Amniotic stem cell (primary cell): ENCODE measurements at places on chromosomes 5 and 9.

GRCh38 chr9:33932078-33932807 lies 115.3 kb downstream of the UBE2R2 start:
- no peak for DNase-seq

DNA sequence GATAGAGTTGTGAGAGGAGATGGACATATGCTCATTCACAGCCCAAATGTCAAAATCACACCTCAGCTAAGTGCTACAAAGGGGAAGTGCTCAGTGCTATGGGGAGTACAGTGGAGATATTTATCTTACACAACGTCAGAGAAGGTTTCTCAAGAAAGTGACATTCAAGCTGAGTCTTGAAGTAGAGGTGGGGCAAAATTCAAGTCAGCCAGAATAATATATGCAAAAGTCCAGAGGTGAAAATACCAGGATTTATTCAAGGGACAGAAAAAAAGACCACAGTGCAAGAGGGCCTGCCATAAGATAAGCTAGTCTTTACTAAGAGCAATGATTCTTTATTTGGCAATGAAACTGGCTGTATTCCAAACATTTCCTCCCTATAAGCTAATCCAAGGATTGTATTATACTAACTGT lies 327.8 kb upstream of the PIK3R1 start:
- DNase-seq = no peak

DNA sequence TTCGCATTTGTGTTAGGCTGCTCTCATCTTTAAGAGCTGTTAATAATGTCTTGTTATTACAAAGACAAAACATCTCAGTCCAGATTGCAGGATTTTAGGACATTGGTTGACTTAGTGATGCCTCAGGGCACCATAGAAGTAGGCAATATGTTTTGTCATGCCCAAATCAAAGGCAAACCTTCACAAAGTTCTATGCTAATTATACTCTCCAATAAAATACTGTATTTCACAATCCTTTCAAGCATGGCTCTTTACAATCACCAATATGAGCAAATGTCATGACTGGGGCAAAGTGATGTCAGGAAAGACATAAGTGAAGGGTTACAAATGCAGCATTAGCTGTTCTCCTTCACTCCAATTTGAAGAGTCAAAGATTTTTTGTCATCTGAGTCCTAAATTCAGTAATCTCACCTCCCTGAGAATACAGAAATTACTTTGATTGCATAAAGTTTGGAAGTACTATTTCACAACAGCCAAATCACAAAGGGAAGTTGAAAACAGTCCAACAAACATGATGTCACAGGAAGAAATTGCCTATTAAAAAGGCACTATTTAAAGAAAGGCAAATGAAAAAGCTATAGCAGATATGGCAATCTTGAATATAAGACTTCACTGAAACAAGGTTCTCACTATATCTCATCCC lies 303.2 kb downstream of the PRR16 start:
- no peak for DNase-seq

GRCh38 chr5:88724201-88724600 lies 158.8 kb downstream of the MEF2C start:
- DNase-seq = no peak

- DNase-seq = peak; percentile 16
These were observed 285.0 kb downstream of the RFX3 start for GRCh38 chr9:3240656-3241268.

DNA sequence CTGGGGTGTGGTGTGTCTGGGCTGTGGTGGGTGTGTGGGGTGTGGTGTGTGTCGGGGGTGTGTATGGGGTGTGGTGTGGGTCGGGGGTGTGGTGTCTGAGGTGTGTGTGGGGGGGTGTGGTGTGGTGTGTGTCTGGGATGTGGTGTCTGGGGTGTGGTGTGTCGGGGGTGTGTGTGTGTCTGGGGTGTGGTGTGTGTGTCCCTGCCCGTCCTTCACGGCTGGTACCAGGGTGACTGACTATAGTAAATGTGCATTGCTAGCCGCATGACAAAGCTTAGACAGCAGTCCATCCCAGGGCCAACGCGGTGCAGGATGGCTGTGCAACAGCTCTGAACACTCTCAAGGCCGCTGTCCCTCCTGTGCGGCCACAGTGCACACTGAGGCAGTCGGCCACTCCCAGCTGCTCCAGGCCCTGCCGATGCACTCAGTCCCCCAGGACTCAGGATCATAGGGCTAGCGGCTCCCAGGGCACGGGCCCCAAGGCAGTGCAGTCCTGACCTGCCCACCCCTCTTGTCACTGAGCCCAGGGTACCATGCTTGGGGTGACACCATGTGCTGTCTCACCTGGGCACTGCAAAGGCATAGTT lies 54.0 kb downstream of the SECISBP2 start:
- no peak for DNase-seq

- DNase-seq = no peak
These were observed 56.7 kb downstream of the MAMDC2 start for GRCh38 chr9:70100362-70100761.

GRCh38 chr9:130429381-130429780 lies 15.4 kb upstream of the ASS1 start:
- no peak for DNase-seq

DNA sequence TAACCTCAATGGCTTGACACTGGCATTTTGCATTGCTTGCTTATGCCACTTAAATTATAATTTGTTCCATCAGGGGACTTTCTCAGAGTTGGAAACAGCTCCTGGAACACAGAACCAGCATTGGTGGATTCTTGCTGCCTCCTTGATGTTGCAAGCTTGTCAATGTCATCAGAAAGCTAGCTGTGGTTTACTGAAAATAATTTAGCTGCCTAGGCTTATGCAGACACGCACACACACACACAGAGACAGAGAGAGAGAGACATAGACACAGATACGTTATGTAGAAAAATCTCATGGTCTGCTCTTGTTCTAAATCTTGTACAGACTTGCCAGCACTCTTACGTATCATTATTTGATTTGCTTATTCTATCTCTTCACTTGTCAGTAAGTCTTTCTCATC lies 78.0 kb downstream of the HMHB1 start:
- peak; percentile 65 for DNase-seq

DNA sequence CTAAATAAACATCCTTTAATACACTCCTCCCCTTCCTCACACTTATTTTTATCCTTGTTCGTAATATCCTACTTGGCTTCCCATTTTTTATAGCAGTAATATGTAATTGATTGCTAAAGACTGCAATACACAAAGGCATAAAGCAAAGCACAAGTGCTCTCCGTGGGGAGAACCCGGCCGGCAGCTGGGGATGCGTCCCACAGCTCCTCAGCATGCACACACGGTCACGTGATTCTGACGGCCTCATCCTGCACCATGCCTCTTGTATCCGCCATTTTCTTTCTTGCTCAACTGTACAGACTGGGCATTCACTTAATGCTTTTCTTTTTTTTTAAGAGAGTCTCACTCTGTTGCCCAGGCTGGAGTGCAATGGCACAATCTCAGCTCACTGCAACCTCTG lies 2.8 kb downstream of the BRD3OS start:
- DNase-seq = no peak

DNA sequence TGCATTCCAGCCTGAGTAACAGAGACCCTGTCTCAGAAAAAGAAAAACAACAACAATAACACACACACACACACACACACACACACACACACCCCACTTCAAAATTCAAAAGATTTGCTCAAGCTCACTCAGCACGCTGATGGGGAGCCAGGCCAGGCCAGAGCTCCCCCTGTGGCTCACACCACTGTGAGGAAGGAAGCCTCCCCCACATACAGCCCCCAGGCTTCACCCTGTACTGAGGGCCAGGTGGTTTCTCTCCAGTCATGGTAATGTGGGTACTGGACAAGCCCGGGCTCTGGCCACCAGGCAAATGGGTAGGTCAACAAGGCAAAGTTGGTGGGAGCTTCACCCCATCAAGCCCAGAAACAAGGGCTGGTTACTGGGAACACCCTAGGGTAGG lies 19.0 kb downstream of the ATOX1 start:
- DNase-seq = no peak

DNA sequence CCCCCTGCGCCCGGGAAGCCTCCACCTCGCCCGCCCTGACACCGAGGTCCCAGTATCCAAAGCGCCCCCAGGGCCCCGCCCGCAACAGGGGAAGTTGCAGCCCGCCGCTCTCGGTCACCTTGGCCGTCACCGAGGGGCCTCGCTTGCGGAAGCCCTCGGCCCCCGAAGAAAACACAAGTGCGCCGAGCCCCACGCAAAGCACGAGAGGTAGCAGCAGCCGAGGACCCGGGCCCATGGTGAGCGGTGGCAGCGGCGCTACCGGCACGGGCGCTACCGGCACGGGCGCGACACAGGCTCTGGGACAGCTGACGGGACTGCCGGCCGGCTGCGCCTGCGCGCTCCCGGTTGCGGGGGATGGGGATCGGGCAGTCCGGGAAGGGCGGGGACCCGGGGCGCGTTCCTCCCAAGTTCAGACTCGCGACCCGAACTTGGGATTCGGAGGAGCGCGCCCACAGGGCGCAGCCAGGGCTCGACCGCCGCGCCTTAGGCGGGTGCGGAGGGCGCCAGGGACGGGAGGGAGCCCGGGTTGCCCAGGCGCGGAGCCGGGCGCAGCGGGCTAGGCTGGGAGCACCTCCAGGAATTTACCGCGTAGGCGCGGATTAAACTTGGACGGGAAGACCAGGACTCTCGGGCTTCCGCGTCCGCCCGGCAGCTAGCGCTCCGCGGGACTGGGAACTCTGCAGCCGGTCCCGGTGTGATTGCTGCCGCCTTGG lies at the start of gene PPIC:
TSS of gene PPIC (minus strand) at position 335 of the 713 bp plus-strand sequence. CDS start at position 235, 100 bp downstream.
- peak; percentile 70 for DNase-seq

GRCh38 chr5:167381457-167381856 lies 910.0 kb upstream of the WWC1 start:
- DNase-seq = no peak

DNA sequence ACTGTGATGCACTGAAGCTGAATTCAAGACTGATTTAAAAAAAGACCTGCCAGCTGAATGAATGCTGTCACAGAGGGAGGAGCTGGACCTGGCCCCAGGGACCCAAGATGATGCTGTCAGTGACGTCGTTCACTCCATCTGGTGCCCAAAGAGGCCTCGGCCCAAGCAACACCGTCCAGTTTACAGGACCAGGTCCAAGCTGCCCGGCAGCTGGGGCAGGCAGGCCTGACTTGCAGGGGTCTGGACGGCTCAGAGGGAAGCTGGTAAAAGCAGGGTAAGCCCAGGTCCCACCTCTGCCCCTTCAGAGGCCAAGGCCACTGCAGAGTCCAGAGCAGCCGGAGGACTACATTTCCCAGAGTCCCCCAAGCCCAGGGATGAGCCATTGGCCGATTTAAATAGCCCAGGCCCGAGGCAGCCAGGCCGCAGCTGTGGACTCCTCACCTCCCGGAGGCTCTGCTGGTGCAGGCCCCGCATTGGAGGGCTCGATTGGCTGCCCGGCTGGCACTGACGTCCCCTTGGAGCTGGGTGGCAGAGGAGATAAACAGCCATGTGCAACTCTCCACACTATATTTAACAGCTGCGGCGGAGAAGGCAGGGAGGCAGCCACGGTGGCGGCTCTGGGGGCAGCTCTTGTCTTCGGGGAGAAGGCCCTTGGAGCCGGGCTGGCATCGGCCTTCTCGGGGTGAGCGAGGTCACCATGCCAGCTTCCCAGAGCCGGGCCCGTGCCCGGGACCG lies at the start of gene PLPP7:
TSS of gene PLPP7 (plus strand) at position 423 of the 735 bp plus-strand sequence. CDS start at position 698, 275 bp downstream.
- DNase-seq = no peak

GRCh38 chr5:73749485-73750270 lies 123.7 kb downstream of the ARHGEF28 start:
- DNase-seq = no peak

GRCh38 chr5:64977779-64978178 lies 209.0 kb downstream of the CWC27 start:
- no peak for DNase-seq

GRCh38 chr5:59893429-59894227 lies at the start of gene PDE4D:
PDE4D (minus strand) TSS chr5:59893726.
- peak; percentile 12 for DNase-seq

DNA sequence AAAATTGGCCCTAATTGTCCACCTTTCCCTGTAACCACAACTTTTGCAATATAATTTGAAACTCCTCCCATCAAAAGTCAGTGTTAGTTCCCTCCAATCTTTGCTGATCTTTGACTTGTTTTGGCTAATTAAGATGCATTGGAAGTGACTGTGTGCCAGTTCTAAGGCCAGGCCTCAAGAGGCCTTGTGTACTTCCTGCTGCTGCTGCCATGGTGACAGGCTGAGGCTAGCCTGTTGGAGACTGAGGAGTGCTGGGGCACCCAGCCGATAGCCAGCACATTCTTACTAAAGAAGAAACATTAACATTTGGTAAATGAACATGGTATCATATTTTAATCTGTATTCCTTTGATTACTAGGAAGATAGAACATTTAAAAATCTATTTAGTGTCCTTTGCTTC lies 86.5 kb downstream of the SREK1 start:
- DNase-seq = no peak

DNA sequence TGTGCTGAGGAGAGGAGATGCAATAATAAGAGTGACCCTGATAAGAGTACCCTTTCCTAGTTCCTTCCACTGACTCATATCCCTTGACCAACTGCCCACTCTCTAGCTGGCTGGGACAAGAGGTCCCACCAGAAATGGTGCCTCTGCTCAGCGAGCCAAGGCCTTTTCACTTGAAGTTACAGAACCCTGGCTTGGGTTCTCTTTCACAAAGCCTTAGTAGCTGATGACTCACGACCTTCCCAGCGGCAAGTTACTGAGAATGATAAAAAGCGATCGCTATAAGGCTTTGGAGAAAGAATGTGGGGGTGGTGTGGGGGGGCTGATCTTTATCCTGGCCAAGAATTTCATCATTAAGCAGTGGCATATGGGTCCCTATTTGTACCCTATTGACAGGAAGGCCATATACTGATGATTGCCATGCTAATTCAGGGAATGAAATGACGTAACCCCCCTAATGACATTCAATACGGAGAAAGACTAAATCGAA lies 90.3 kb downstream of the FBXO38 start:
- DNase-seq = no peak

DNA sequence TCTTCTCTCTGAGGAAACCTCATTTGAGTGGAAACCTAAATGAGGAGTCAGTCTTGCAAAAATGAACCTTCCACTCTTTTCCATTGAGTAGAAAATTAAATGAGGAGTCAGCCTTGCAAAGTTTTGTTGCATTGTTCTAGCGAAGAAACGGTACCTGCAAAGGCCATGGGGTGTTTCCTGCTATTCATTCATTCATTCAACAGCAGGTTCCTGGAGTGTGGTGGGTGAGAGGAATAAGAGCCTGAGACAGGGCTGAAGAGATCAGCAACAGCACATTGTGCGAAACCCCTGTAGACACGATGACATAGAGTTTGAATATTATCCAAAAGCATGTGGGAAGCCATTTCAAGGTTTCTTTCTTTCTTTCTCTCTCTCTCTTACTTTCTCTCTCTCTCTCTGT lies 14.6 kb upstream of the SETX start:
- no peak for DNase-seq

- peak; percentile 46 for DNase-seq
These were observed 27.9 kb upstream of the BASP1 start for GRCh38 chr5:17189381-17190036.

DNA sequence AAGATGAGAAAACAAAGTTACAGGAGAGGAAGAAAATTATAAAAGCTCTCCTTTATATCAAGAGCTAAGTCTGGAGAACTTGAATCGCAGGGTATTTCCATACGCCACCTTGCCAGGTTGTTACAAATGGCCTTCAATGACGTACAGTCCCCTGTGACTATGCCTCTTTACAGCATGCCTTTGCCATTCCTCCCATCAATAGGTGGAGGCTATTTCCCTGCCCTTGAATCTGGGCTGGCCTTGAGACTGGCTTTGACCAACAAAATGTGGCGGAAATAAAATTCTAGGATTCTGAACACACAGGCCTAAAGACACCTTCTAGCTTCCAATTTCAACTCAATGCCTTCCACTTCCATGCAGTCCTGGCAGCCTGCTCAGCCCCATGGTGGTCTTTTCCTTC lies 45.7 kb downstream of the TSSK1B start:
- DNase-seq = no peak

GRCh38 chr9:81618923-81619322 lies 70.4 kb downstream of the TLE1 start:
- DNase-seq = no peak

- DNase-seq = peak; percentile 43
These were observed at the start of gene SNX24 for GRCh38 chr5:122845229-122846050. SNX24 (plus strand) TSS chr5:122845613; CDS start chr5:122845634, 21 bp downstream.
